SK-N-SH (cell line): ENCODE measurements at places on chromosomes 1 and 21.
A peak's percentile ranks its signal among the peaks of the same experiment; 100 is the strongest.

- DNase-seq: no peak
Measured at GRCh38 chr1:203717120-203717519, 47.9 kb upstream of the LAX1 start.

DNA sequence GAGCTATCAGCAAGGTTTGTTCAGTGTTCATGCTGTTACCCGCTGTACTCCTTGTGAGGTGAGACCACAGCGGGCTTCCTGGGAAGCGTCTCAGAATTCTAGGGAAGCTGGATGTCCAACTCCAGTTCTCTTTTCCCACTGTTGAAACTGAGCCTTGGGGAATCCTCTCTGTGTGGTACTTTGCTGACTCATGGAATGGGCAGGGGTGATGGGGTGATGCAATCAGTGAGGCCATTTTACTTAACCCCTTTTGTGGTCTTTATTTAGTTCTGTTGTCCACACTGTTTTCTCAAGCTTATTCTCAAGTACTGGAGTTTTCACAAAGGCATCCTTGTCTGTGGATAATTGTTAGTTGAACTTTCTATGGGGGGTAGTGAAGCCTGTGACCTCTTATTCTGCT lies 42.6 kb downstream of the ACKR1 start:
- no peak for DNase-seq

DNA sequence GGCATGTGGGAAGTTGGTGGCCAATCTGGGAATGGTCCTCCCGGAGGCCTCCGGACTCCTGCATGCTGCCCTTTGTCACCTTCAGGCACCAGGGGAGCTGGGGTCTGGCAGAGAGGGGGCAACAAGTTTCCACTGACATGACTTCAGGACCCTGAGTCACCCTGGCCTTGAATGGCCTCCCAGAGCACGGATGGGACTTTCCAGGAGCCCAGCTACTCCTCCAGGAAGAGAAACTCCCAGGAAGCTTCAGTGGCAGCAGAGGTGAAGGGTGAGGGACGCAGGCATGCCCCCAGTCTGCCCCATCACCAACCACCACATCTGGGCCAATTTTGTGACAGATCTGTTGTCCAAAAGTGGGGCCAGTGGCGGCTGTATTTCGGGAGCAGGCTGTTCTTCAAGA lies 55.9 kb upstream of the WASF2 start:
- no peak for DNase-seq

DNA sequence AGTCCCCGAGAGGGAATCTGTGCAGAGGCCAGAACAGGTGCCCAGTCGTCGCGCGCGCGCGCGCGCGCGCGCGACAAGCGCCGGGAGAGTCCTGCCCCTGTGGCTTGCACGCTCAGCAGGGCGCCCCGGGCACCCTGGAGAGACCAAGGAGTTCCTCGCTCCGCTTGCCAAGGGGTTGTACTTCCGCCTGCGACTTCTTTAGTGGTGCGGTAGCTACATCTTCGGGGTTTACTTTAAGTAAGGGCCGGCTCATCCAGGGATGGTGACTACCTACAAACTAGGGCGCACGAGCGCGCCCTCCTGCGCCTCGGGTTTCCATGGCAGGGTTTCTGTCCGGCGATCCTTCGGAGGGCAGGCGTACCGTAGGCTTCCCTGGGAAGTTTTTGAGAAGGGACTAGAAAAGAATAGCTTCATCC lies 1.4 kb downstream of the LHX4 start:
- DNase-seq: peak; percentile 61

- DNase-seq: no peak
Measured at GRCh38 chr1:94743862-94744261, 76.3 kb upstream of the SLC44A3 start.

- DNase-seq: no peak
Measured at GRCh38 chr1:177973585-177973984, 3.7 kb upstream of the SEC16B start.

DNA sequence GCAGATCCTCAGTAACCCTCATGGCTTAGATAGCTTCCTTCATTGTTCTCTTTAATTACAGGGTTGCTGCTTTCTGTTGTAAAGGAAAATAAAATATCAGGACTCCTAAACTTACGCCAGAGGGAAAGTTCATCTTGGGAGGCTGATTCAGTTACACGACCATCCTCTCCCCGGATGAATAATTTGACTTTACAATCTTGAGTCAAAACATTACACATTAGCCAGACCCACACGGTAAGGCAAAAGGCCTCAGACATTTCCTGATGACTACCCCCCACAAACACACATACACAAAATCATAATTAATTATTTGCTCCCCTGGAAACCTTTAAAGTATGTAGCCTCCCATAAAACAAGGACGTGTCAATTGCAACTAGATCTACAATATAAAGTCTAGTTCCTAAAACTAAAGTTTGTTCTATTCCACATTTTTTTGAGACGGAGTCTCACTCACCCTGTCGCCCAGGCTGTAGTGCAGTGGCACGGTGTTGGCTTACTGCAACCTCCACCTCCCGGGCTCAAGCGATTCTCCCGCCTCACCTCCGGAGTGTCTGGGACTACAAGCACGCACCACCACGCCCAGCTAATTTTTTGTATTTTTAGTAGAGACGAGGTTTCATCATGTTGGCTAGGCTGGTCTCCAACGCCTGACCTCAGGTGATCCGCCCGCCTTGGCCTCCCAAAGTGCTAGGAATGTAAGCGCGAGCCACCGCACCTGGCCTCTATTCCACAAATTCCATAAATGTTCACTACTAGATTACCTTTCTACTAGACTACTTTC lies 830 bp upstream of the PRDX1 start:
- DNase-seq: no peak

GRCh38 chr1:178137238-178137637 lies 43.3 kb downstream of the RASAL2 start:
- no peak for DNase-seq

GRCh38 chr1:29777522-29777921 lies 541.2 kb downstream of the PTPRU start:
- DNase-seq: no peak

GRCh38 chr1:214917081-214917635 lies 165.4 kb upstream of the KCNK2 start:
- no peak for DNase-seq

DNA sequence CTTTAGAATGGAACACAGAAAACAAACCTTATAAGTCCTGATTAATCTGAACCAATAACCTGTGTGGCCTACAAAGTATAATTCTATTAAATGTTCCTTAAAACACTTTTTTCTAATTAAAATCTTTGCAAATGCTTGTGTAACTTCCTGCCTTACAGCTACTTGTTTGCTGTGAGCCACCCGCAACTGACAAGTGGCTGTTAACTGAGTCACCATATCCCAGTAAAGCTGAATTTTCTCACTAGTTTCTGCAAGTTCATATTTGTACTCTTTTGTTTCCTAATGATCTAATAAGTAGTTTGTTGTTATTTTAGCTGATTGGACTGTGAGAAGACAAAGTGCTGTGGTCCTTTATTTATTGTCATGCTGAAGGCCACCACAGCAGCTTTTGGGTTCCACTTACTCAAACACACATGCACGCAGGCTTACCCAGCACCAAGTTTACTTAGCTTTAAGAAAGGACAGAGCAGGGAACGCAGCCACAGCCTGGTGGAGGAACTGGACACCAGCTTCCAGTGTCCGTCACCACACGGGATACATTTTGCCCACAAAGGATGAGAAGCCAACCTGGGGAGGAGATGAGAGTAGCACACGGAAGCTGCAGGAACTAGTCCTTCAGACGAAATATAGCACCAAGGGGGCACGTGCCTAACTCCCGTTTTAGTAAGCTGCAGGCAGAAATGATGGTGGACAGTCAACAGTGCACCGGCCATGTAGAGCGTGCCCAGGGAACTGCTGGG lies 47.8 kb downstream of the LCA5L start:
- no peak for DNase-seq

GRCh38 chr1:64043976-64044375 lies 159.4 kb upstream of the UBE2U start:
- DNase-seq: no peak

- DNase-seq: no peak
Measured at GRCh38 chr1:11738096-11738495, 2.2 kb downstream of the AGTRAP start.

DNA sequence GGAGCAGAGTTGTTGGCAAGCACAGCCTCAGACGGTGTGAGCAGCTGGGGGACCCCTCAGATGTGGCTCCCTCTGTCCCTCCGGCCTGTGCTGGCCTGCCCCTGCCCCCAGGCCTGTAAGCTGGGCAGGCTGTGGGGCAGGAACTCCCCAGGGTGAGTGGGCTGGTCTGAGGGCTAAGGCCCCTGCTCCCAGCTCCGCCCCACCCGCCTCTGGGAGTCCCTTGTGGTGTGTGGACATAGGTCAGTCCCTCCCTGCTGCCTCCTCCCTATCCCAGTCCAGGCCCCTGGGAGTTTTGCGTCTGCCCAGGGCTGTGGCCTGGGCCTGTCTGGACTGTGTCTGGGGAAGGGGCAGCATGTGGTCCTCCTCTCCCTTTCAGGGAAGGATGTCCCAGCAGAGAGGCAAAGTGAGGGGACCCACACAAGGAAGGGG lies 3.6 kb upstream of the VWA1 start:
- DNase-seq: peak; percentile 59
